Right ventricle myocardium inferior (tissue), 1 donor: ENCODE measurements at places on chromosomes 1 and 21. TPM values are rescaled to one million over a fixed set of nuclear protein-coding genes. Genes with fewer than 3 reads are reported as not detected.

Gene HAO2
- total RNA-seq: not detected

Gene FAAH
- total RNA-seq: 5.5 TPM

Gene ZNF648
- not detected for total RNA-seq

DNA sequence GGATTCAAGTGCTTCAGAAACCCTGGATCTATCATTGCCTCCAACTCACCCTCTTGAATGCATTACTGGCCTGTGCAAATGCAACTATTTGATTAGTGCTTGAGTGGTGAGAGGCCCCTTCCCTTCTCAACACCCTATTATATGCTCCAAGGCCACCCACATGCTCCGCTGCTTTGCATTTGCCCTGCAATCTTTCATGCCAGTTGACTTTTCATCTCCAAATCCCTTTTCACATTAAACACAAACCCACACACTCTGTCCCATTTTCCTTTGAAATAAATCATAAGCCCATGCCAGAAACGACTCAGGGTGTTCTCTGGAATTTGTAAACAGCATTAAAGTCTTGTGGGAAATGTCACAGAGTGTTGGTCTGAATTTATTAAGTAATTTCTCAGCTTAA, 78.9 kb upstream of the CTTNBP2NL start:
- DNase-seq: no peak

- no peak for DNase-seq
These were observed 7.9 kb downstream of the SLAMF1 start for GRCh38 chr1:160638926-160639325.

DNA sequence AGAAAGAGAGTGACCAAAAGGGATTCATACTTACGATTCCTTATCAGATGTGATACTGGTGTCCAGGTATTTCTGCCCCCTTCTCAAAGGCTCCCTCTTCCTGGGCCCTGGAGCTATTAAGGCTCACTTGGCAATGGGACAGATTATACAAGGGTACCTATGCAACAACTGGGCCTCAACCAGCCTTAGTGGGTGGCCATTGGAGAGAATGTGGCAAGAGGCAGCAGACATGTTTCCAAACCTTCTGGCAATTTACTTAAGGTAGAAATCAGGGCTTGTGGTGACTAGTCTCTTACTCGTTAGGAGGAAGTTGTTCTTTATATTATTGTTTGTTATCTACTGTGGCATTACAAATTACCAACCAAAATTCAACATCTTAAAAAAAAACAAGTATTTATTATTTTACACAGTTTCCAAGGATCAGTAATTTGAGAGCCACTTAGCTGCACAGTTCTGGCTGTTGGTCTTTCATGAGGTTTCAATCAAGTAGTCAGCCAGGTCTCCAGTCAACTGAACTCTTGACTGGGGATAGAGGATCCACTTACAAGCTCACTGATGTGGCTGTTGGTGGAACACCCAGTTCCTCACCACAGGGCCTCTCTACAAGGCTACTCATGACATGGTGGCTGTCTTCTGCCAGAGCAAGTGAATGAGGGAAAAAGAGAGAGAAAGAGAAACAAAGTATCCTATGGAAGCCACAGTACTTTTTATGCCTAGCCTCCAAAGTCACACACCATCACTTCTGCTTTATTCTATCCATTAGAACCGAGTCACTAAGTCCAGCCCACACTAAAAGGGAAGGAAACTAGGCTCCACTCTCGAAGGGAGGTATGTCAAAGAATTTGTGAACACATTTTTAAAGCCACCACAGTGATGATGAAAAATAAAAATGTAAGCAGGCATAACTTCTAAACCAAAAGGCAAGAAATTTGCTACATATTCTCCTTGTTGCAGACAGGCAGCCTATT, 10.7 kb downstream of the ZNF648 start:
- DNase-seq: no peak

DNA sequence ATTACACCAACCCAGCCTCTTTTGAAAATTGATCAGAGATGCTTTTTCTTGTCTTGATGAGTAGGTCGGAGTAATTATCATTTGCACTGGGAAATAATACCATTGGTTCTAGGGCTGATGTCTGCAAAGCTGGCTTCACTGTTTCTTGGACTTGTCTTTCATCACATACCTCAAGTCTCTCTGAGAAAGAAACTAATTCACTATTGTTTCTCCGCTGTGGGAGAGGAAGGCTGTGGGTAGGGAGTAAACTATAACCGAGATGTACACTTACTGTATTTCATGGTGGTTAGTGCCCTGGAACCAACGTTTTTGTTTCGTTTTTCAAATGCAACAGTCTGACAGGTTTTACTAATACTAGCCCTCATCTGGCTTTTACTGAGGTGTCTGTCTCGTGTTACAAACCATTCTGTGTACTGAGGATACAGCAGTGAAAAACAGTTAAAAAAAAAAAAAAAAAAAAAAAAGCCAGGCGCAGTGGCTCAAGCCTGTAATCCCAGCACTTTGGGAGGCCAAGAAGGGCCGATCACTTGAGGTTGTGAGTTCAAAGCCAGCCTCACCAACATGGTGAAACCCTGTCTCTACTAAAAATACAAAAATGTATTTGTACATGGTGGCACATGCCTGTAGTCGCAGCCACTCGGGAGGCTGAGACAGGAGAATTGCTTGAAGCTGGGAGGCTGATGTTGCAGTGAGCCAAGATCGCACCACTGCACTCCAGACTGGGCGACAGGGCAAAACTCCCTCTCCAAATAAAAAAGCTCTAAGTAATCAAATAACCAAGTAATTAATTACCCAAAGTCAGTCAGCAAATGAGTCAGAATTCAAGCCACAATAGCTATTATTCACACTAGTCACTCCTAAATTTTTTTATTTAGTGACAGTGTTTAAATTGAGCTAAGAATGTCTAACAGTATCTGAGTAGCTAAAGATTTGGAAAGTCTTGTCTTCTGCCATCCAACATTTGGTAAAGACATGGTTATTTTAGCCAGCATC, 23.3 kb downstream of the TOMM20 start:
- DNase-seq: no peak

DNA sequence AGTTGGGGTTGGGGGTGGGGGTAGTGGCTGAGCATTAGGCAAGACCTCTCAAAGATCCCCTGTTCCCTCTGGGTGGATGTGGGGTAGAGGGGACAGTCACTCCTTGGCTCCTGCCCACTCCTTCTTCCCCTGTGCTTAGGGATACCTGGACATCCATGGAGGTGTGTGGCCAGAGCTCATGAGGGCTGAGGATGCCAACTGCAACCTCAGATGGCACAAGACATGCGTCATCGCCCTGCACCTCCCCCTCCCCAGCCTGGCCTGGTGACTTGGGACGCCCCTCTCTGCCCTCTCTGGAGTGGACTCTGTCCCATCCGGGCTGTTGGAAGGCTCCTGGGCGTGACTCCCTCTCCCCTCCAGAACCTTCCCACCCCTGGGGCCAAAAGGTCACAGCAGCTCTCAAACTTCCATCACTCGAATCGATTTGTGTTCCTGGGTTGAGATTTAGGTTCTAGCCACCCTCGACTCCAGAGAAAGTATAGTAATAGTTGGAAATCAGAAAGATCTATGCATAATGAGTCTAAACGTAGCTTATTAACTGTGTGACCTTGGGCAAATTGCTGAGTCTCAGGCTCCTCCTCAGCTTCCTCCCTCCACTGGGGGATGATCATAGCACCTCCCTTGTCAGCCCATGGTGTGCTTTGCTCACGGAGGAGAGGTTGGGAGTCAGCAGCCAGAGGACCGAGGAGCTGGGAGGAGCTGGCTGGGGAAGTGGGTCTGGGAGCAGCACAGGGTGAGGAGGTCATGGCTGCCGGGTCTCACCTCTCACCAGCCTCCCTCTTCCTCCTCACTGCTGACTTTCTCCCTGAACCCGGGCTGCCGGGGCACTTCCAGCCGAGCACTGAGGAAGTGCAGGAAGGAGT, 2.2 kb upstream of the PTPN7 start:
- DNase-seq: no peak

GRCh38 chr1:184892116-184892515, 82.2 kb downstream of the NIBAN1 start:
- no peak for DNase-seq

DNA sequence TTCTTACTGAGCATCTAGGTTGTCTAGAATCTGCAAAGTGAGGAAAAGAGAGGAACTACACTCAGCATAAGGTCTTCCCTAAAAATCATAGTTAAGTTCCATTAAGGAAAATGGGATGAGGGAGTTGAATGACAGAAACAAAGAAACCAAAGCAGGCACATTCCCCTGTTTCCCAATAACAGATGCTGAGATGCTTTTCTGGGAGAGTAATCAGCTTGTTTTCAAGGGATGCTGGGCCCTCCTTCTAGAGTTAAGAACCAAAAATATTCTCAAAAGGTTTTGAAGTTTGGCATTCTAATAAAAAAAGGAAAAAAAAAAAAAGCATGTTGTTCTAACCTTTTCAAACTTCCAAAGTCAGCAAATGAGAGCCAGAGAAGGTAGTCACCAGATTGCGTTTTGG, 105.2 kb upstream of the ZNF648 start:
- no peak for DNase-seq

DNA sequence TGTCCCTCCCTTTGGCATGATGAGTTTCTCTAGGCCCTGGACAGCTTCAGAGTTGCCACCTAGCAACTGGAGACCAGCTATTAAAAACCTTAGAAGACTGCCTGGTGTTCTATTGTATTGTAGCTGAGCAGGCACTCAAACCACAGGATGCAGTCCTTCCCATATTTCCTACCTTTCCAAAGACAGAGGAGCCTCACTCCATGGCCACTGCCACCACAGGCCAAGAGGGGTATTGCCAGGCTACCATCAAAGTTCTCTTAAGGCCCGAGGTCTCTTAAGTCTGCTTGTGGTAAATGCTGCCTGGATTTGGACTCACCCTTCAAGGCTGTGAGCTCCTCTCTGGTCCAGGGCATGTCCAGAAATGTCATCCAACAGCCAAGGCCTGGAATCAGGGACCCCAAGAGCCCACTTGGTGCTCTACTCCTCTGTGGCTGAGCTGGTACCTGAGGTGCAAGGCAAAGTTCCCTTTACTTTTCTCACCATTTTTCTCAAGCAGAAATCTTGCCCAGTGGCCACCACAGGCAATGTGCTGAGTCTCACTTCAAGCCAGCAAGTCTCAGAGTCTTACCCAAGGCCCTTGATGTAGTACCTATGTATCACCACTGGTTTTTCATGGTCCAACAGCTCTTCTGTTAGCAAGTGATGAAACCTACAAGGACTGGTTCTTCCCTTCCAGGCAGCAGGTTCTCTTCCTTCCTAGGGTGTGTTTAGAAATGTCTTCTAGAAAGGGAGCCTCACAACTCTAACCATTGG, 269.4 kb downstream of the AMY1C start:
- no peak for DNase-seq

DNA sequence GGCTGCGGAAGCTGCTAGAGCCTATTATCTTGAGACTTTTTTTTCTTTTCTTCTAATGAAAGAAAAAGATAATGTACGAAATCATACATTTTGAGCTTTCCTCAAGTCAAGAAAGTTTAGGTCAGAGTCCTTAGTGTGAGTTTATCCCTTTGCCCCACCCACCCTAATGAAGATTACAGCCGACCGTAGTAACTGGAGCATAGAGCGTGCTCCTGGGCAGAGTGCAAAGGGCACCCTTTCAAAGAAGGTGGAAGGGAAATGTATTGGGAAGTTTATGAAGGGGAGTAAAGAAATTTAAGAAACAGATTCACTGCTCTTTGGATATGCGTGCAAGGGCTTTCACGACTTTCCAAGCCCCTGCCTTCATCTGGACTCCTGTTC, 17.2 kb downstream of the GNG12 start:
- DNase-seq: no peak

- no peak for DNase-seq
These were observed 470.3 kb downstream of the PTPRC start for GRCh38 chr1:199109160-199109559.
